ENCODE measurements at places on chromosomes 7 and 10.

GRCh38 chr7:130886438-130887135 lies 152.6 kb upstream of the KLF14 start:
- no peak for DNase-seq

DNA sequence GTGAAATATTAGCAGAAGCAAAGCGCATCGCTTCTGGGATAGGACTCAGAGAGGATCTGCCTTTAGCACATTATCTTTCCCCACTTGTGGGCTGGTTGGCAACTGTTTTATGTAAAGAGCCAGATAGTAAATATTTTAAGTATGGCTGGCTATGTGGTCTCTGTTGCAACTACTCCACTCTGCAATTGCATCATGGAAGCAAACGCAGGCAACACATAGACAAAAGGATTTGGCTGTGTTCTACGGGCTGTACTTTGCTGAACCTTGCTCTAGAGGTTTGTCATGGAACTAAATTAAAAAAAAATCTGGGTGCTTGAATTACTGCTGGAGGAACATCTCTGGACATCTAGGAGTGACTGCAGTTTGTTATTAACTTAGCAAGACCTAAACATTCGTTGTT lies 307.8 kb upstream of the TPK1 start:
- no peak for DNase-seq

DNA sequence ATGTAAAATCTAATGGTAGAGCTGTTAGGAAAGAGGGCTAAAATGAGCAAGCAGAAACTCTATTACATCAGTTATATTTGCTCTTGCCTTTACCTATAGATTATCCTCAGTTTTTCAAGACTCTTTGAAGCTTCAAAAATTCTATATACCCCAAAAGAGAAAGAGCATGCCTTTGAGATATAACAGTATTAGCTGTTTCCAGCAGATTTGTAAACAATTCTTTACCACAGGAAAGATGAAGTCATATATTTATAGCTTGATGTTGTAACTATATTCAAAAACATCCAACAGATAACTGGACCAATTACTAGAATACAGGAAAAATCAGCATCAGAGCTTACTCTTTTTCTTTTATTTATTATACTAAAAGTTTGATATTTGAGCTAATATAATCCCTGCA lies 416.2 kb upstream of the TPK1 start:
- no peak for DNase-seq

GRCh38 chr7:115340828-115341227 lies 418.9 kb downstream of the MDFIC start:
- no peak for DNase-seq

GRCh38 chr7:97671571-97671970 lies 60.3 kb upstream of the TAC1 start:
- no peak for DNase-seq

GRCh38 chr10:114291076-114291475 lies 52.0 kb downstream of the VWA2 start:
- DNase-seq, result no peak

GRCh38 chr7:19482628-19483027 lies 226.2 kb downstream of the POLR1F start:
- DNase-seq, result no peak

- DNase-seq, result no peak
Observed at GRCh38 chr7:44761207-44762161, 12.8 kb downstream of the ZMIZ2 start.

GRCh38 chr7:75931680-75932079 lies 16.7 kb downstream of the POR start:
- DNase-seq, result no peak

GRCh38 chr10:21285742-21286331 lies 239.6 kb downstream of the SKIDA1 start:
- DNase-seq, result no peak

All from activated CD4-positive, alpha-beta T cell treated with anti-CD3 and anti-CD28 coated beads for 24 hours (primary cell).